ENCODE measurements at places on chromosomes 7 and 10.

GRCh38 chr7:81754918-81755696, 14.7 kb downstream of the HGF start:
- DNase-seq, result no peak

- DNase-seq, result no peak
Measured at GRCh38 chr10:12512332-12513002, 163.1 kb downstream of the CAMK1D start.

GRCh38 chr7:104814126-104814525, 199.9 kb upstream of the KMT2E start:
- DNase-seq, result no peak

- DNase-seq, result no peak
Measured at GRCh38 chr7:103944230-103944900, 45.1 kb downstream of the RELN start.

DNA sequence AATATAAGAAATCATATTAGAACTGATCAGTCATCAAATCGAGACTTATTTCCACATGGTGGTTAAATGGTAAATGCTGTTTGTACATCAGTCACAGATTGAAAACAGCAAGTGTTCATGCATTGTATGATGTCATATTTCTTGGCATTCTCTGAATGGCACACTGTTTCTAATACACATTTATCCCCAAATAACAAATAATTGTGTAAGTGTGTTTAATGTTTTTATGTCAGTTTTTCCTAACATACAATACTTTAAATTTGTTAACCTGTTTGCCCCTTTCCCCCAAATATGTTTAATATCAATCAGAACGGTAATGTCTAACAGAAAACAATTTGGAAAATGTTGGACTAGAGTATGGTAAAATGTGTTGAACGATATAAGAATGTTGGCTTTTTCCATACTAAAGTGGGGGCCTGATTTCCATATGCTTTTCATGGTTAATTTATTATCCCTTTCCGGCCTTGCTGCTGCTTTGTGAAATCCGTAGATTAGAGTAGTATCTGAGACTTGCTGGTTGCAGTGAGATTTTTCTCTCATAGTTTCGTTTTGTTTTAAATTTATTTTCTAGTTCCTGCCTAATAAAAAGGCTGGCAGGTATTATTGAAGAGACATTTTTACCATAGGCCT, 23.7 kb downstream of the RAB18 start:
- no peak for DNase-seq

- DNase-seq, result no peak
Measured at GRCh38 chr7:87671-88070, 104.7 kb upstream of the FAM20C start.

GRCh38 chr7:38424750-38425463, 151.5 kb upstream of the TARP start:
- DNase-seq, result no peak

DNA sequence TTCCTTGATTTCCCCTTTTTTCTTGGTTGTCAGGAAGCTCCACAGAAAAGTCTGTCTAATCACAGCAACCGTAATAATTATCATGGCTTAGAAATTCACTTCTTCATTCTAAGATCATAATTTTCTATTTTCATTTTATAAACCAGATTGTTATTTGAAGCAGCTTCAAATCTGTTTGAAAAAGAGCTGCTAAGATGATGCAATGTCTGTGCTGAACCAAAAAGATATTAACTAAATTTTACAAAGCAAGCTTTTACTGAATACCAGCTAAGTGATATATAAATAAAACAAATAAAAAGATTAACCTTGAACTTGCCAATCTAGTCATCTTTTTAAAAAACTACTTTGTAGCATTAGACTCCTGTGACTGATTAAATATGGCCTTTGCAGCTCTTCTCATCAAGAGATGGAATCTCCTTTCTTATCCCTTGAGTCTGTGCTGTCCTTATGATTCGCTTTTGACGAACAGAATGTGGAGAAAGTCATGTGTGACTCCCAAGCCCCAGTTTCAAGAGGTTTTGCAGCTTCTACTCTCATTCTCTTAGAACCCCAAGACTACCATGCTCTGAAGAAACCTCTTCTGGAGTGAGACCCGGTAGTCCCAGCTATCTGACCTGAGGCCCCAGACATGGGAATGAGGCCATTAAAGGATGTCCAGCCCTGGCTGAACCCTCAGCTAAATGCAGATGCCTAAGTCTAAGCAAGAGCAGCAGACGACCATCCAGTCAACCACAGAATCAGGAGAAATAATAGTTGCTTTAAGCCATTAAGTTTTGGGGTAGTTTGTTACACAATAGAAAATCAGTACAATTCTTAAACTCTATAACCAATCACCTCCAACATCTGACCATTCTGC, 14.4 kb downstream of the NAMPT start:
- DNase-seq, result no peak

DNA sequence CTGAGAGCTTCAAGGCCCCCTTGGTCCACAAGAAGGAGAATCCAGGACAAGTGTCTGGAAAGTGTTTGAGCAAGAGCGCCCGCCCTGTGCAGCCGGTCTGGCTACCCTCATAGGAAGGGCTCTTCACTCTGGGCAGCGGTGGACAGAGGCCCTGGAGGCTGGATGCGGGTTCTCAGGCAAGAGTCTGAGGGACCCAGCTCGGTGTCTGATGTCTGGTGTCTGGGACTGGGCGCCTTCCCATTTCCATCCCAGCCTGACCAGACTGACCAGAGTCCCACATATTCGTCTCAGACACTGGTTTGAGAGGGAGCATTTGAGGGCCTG, 59.8 kb downstream of the HK1 start:
- DNase-seq, result no peak

DNA sequence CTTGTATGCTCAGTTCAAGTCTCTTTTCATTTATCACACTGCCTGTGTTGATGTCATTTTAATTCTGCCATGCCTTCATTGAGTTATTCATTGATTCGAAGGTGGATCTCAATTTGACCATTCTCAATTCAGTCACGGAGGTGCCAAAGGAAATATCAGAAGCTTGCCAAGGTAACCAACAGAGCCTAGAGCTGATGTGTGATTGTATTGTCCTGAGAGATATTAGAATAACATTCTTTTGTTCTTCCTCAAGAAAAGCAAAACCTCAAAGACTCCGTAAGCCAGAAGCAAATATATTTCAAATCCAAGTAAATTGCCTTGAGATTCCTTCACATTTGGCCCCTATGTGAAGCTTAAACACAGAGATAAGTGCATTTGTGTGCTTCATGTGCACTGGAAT, 345.3 kb downstream of the CXCL12 start:
- DNase-seq, result no peak

GRCh38 chr10:100504096-100504495, 15.6 kb downstream of the SEC31B start:
- no peak for DNase-seq

GRCh38 chr7:25952261-25953057, 199.5 kb upstream of the NFE2L3 start:
- DNase-seq, result no peak

- no peak for DNase-seq
Measured at GRCh38 chr7:132053871-132054270, 497.4 kb upstream of the PODXL start.

GRCh38 chr10:24981161-24981710, 28.8 kb upstream of the PRTFDC1 start:
- no peak for DNase-seq

DNA sequence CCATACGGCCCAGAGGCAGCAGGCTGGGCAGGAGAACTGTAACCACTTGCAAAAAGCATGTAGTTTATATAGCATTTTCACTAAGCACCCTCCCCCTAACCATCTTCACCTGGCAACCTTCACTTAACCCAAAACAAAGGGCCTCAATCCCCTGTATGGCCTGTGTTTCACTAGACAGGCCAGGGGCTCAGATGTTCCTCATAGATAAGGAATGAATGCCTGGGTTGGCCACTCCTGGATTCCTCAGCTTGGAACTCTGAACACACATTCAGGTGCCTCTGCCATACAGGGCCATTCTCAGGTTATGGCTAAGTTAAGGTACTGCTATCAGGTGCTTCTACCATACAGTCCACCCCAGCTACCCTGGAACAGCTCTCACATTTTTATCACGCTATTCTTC, 10.3 kb upstream of the TMEM168 start:
- no peak for DNase-seq

DNA sequence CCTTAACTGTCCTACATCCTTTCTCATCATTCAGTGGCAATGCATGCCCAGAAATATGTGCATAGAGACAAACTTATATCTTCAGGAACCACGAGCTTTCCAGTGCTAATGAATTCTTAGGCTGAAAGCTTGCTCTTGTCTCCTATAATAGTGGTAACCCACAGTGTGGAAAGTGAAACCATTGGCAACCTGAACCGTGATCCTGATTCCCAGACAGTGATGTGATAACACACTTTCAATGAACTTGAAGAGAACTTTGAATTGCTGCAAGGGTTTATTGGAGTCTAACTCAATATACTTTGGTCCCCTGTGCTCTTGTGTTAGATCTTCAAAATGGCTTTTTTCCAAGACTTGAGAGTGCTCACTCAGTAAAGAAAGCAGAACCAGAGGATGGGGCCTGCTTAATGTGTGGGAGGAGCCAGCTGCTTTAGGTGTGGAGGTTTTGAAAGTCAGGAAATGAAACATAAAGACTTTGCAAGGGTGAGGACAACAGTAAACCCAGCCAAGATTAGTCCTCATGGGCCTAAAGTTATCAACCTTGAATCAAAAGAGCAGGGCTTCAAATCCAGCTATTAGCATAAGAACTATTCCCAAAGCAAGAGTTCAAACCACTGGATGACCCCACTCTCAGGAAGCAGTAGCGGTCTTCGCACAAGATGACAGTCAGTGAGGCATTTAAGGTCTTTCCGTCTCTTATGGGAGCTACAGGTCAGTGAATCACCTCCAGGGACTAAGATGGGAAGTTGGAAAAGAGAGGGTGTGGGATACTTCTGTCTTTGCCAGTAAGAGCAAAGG, 332.4 kb upstream of the NRP1 start:
- no peak for DNase-seq

DNA sequence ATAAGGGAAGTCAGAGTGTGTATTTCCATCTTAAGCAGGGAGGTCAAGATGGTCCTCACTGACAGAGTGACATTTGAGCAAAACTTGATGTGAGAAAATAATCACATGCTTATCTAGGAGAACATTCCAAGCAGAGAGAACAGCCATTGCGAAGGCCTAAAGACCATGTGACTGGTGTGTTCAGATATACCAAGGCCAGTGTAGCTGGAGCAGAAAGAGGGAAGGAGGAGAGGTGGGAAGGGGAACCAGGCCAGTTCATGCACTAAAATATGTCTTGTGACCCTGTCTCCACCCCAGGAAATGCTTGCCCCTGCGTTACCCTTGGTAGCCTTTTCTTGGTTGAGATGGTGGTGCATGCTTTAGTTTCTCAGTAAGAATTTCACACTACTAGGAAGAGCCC, 77.4 kb downstream of the CACNB2 start:
- no peak for DNase-seq

DNA sequence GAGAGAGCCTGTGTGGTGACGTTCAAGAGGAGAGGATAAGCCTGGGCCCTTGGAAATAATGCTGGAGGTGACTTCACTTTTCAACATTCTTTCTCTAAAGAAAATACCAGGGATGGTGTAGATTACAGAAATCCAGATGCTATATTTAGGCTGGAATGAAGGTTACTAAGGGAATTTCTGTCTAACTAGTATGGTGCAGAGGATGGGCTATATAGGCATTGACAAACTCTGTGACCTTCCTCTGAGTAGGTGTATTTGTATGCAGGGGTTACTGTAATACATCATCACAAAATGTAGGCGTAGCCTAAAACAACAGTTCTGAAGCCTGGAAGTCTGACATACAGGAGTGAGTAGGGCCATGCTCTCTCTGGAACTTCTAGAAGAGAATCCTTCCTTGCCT, 155.3 kb upstream of the INHBA start:
- no peak for DNase-seq

DNA sequence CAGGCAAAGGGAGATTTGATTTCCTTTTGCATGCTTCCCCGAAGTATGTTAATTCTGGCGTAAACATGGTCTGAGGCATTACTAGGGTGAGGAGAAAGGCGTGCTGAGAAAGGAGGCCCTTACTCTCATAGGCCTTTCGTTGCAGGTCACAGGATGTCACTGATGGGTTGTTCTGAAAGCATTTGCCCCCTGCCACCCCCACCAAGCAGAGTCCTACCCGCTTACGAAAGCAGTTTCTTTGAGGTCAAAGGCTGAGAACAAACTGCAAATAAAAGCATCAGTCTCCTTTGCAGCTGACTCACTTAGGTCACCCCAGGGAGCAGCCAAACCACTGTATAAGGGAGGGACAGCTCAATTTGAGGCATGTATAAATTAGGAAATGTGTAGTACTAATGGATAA, 57.1 kb downstream of the BPGM start:
- DNase-seq, result no peak

- no peak for DNase-seq
Measured at GRCh38 chr7:95190515-95190914, 133.8 kb downstream of the PON1 start.

- no peak for DNase-seq
Measured at GRCh38 chr10:52598936-52599335, 173.6 kb downstream of the MBL2 start.

DNA sequence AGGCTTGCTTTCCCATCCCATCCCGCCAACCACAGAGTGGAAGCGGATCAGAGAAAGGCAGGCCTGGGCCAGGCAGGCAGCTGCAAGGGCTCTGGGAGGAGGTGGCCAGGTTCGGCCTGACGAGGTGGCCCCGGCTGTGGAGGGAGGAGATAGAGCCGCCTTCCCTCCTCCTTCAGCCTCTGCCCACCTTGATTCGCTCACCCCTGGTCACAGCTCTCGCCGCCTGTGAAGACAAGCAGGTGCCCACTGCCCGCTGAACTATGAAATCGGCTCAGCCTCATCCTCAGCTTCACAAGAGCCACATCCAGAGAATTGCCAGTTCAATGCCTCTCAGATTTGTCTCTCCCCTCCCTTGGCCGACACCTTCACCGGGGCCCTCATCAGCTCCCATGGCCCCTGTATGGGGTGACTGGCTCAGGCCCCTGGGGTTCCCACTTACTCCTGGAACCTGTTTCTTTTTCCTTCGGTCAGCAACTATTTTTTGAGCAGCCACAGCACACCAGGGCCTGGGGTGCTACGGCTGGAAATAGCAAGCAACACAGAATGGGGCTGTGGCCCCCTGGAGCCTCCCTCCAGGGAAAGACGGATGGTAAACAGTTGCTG, 80.0 kb upstream of the CHST15 start:
- DNase-seq, result no peak

DNA sequence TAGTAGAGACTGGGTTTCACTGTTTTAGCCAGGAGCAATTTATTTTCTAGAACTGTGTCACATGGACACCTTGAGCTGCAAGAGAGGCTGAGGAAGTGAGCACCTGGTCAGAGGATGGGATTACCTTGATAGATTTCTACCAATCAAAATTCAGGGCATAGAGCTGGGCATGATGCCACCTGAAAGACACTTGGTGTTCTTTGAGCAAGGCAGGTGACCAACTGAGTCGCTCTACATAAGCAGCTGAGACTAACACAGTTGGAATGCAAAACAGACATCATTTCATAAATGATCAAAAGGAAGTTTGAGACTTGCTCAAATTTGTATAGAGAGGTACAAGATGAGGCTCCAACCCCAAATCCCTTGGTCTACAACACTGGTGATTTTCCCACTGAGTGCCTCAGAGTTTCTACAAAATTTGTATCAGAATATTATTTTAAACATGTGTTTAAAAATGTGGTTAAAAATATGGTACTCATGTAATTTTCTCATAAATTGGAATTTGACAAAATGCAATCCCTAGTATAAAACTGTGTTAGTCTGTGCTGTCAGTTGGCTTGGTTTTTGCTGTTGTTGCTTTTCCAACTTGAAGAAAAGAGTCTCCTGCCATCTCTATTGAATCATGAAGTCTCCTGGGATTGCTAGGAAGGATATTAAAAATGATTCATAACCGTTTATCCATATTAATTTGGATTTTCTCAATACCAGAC, 156.4 kb upstream of the MDFIC start:
- no peak for DNase-seq

GRCh38 chr7:41470081-41470480, 232.8 kb downstream of the INHBA start:
- no peak for DNase-seq

GRCh38 chr10:48462482-48463020, 142.3 kb downstream of the ARHGAP22 start:
- DNase-seq, result no peak

All from effector memory CD4-positive, alpha-beta T cell (primary cell).